PC-3 (cell line): ENCODE measurements at places on chromosomes 2 and 18. TPM values are rescaled to one million over a fixed set of nuclear protein-coding genes. Genes with fewer than 3 reads are reported as not detected.

DNA sequence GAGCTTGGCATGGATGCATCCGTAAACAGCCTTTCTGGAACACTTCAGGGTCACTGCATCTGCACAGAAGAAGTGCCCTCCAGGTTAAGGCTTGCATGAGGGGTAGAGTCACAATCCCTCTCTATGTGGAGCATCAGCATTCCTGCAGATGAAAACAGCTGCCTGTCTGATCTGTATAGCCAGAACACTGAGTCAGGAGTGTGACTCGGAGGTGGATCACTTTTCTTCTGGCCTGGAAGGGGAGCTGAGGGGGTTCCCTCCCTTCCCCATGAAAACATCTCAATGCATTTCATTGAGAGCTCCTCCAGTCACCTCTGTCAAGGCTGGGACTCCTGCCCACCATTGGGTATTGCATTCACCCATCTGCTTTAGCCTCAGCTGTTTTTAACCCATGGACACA lies 72.5 kb upstream of the SERPINE2 start:
- H3K27me3 ChIP-seq, result no peaks in the 10 kb centered on the region
- peak; percentile 70 for DNase-seq
- H3K36me3 ChIP-seq, result no peaks in the 10 kb centered on the region
- no peak overlapping the region for H3K4me3 ChIP-seq
- no peak overlapping the region for H3K27ac ChIP-seq
- H3K4me1 ChIP-seq, result no peaks in the 10 kb centered on the region

- no peak overlapping the region for H3K27ac ChIP-seq
- no peak overlapping the region for H3K4me3 ChIP-seq
- H3K36me3 ChIP-seq, result no peaks in the 10 kb centered on the region
- DNase-seq, result no peak
- no peaks in the 10 kb centered on the region for H3K4me1 ChIP-seq
These were observed 31.1 kb downstream of the HDAC4 start for GRCh38 chr2:239369631-239370161.

DSG4 gene
- total RNA-seq, result 0.04 TPM in 1 of 2 replicates, not detected in the other

GRCh38 chr2:3409627-3410170 lies 30.2 kb downstream of the TRAPPC12 start:
- H3K4me1 ChIP-seq, result no peaks in the 10 kb centered on the region
- DNase-seq, result no peak
- H3K27me3 ChIP-seq, result no peaks in the 10 kb centered on the region
- no peak overlapping the region for H3K4me3 ChIP-seq

- H3K36me3 ChIP-seq, result no peaks in the 10 kb centered on the region
- no peak overlapping the region for H3K4me3 ChIP-seq
- H3K27ac ChIP-seq, result no peak overlapping the region
- H3K27me3 ChIP-seq, result no peaks in the 10 kb centered on the region
These were observed 140.6 kb downstream of the NETO1 start for GRCh38 chr18:72727038-72727655.

COLEC12 gene
- 0.04 TPM in 1 of 2 replicates, not detected in the other for total RNA-seq

TTC27 gene
- 33.0 and 33.5 TPM in 2 replicates for total RNA-seq

DNA sequence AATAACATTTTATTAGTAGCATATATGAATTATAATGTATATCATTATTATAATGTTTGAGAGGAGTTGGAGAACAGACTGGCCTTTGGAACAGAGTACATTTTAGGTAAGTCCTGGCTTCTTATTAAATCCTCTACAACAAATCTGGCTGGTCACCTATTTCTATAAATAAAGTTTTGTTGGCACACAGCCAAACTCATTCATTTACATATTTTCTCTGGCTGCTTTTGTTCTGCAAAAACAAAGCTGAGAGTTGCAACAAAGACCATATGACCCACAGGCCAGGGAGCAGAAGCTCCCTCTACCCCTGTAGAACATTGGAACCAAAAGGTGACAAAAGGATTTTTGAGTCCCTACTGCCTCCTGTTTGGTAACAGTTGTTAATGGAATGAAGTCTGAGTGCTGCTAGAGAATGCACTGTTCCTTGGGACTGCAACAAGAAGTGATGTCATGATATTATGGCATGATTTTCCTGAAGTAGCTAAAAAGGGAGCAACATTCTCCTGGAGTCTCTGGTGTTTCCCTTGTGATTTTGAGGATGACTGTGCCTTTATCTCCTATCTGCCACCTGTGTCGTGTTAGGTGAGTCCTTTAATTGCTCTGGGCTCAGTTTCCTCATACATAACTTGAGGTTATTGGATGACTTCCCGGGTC lies 22.0 kb upstream of the SP9 start:
- H3K36me3 ChIP-seq, result no peaks in the 10 kb centered on the region
- H3K4me3 ChIP-seq, result no peak overlapping the region
- H3K4me1 ChIP-seq, result no peaks in the 10 kb centered on the region
- 0 out of 2 replicates have a peak, but pooled peaks cover 9% of the 10 kb centered on the region for H3K27me3 ChIP-seq
- no peak overlapping the region for H3K27ac ChIP-seq
- DNase-seq, result no peak

PLEKHA3 gene
- total RNA-seq, result 16.4 and 16.7 TPM in 2 replicates

GRCh38 chr2:206442833-206443734 lies at the start of gene ADAM23:
Gene ADAM23 (plus strand): TSS chr2:206443532. CDS start chr2:206443867, 335 bp downstream.
- no peaks in the 10 kb centered on the region for H3K4me1 ChIP-seq
- peak within 1 kb of the TSS; percentile 64 for H3K4me3 ChIP-seq
- H3K27ac ChIP-seq, result no peak within 1 kb of the TSS
- H3K36me3 ChIP-seq, result no peaks in the 10 kb centered on the region

DNA sequence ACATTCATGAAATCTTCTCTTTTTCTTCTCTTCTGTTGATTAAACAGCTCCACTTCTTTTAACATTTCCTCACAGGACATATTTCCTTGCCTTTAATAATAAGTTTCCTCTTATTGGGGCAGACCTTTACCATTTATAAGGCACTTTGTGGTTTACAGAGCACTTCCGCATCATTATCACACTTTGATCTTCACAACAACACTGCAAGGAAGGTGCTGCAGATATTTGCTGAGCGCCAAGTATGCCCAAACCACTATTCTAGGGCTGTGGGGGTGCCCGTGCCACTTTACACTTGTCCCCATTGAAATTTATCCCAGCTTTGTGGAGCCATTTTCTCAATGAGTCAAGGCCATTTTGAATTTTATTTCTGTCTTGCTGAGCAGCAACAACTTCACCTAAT lies 246.6 kb downstream of the SS18 start:
- H3K27me3 ChIP-seq, result no peaks in the 10 kb centered on the region
- H3K36me3 ChIP-seq, result no peaks in the 10 kb centered on the region
- no peak overlapping the region for H3K4me3 ChIP-seq
- no peaks in the 10 kb centered on the region for H3K4me1 ChIP-seq

GREB1 gene
- total RNA-seq, result 0.29 and 0.62 TPM in 2 replicates

DNA sequence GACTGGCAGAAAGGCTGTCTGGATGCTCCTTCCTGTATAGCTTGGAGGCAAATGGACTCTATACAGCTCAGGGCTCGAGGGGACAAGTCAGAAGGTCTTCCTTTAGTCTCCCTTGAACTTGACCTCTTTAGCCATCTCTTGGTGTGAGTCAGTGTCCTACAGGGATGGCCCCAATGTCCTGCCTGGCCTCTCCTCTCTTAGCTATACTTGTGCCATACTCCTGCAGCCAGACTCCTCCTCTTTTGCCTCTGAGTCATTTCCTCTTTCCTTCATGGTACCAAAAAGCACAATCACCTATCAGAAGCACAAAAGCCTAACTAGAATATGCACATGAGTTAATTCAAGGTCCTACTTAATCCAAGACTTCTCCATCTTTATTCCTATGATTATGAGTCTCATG lies 112.7 kb downstream of the XRCC5 start:
- no peak overlapping the region for H3K27ac ChIP-seq
- peaks cover 39% of the 10 kb centered on the region for H3K4me1 ChIP-seq
- peak; percentile 25 for DNase-seq
- no peaks in the 10 kb centered on the region for H3K27me3 ChIP-seq

GRCh38 chr2:227095346-227095745 lies 68.7 kb downstream of the COL4A4 start:
- H3K4me3 ChIP-seq, result no peak overlapping the region
- H3K4me1 ChIP-seq, result no peaks in the 10 kb centered on the region

INPP5D gene
- total RNA-seq, result 0.26 and 1.9 TPM in 2 replicates

DNA sequence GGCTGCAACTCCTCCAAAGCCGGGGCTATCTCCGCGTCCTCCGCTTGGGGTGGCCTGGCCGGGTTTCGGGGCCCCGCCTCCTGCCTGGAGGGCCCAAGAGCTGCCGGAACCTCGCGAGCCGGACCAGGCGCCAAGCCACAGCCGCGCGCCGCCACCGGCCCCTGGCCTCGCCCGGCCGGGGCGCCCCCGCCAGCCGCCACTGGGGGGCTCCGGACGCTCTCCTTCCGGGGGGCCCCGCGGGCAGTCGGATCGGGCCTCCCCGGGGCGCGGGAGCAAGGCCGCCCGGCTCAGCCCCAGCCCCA lies 17.4 kb upstream of the HAAO start:
- no peaks in the 10 kb centered on the region for H3K27me3 ChIP-seq
- H3K36me3 ChIP-seq, result no peaks in the 10 kb centered on the region
- peak; percentile 73 for DNase-seq
- peak overlapping the region; percentile 89 for H3K27ac ChIP-seq

DNA sequence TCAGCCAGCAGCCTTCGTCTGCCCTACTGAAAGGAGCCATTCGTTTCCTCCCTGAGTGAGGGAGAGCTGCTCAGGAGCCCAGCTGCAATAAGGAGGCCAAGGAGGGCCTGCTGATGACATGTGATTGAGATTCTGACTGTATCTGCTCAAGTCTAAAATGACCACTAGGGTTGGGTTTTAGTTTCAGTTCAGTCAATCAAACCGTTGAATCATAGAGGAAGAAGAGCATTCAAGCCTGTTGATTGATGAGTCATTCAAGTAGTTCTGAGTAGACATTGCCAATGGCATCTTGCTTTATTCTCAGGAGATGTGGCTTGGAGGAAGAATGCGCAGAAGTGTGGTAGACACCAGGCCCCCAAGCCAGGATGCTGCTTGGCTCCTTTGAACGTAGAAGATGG lies 19.9 kb upstream of the BCL2L11 start:
- H3K36me3 ChIP-seq, result no peaks in the 10 kb centered on the region
- no peak overlapping the region for H3K27ac ChIP-seq
- peaks cover 8% of the 10 kb centered on the region for H3K4me1 ChIP-seq
- no peak overlapping the region for H3K4me3 ChIP-seq
- DNase-seq, result peak; percentile 69
- H3K27me3 ChIP-seq, result no peaks in the 10 kb centered on the region

PELI1 gene
- 5.6 and 10.4 TPM in 2 replicates for total RNA-seq

- H3K27ac ChIP-seq, result peak overlapping the region; percentile 98
- no peaks in the 10 kb centered on the region for H3K27me3 ChIP-seq
- H3K4me1 ChIP-seq, result peaks cover 32% of the 10 kb centered on the region
- no peak for DNase-seq
These were observed 78.3 kb downstream of the MBP start for GRCh38 chr18:77054288-77054605.

- H3K36me3 ChIP-seq, result peaks cover 10% of the 10 kb centered on the region
- no peaks in the 10 kb centered on the region for H3K27me3 ChIP-seq
- peaks cover 50% of the 10 kb centered on the region for H3K4me1 ChIP-seq
- peak overlapping the region; percentile 48 for H3K27ac ChIP-seq
- H3K4me3 ChIP-seq, result peak overlapping the region; percentile 88
These were observed 586 bp downstream of the STK16 start for GRCh38 chr2:219245899-219246230.
